ENCODE measurements at places on chromosomes 13 and 19. TPM values are rescaled to one million over a fixed set of nuclear protein-coding genes. Genes with fewer than 3 reads are reported as not detected.

The ATP1A3 gene
- 0.15 TPM for total RNA-seq

The B3GNT3 gene
- total RNA-seq = not detected

The ZNF8 gene
- 3.6 TPM for total RNA-seq

The SPTBN4 gene
- total RNA-seq = under 0.01 TPM

The SAMD1 gene
- 16.2 TPM for total RNA-seq

The DLEU7 gene
- not detected for total RNA-seq

The ELSPBP1 gene
- not detected for total RNA-seq

The KIRREL2 gene
- total RNA-seq = 0.15 TPM

The ALDH16A1 gene
- total RNA-seq = 40.3 TPM

The LYPD5 gene
- 0.32 TPM for total RNA-seq

The ASPDH gene
- total RNA-seq = not detected

The TDRD12 gene
- not detected for total RNA-seq

The TMPRSS9 gene
- not detected for total RNA-seq

The RNF113B gene
- not detected for total RNA-seq

The FXYD3 gene
- not detected for total RNA-seq

The ATP8B3 gene
- total RNA-seq = 0.76 TPM

The ZNF547 gene
- 1.6 TPM for total RNA-seq

The KIR2DL4 gene
- total RNA-seq = not detected

The IL12RB1 gene
- total RNA-seq = not detected

The MBD3L3 gene
- total RNA-seq = not detected

The VSTM1 gene
- not detected for total RNA-seq

The CLPTM1 gene
- total RNA-seq = 20.4 TPM

The LILRA1 gene
- total RNA-seq = not detected

The JSRP1 gene
- not detected for total RNA-seq

The EDNRB gene
- under 0.01 TPM for total RNA-seq

The TTC9B gene
- total RNA-seq = not detected

The PEAK3 gene
- not detected for total RNA-seq

The ZNF100 gene
- total RNA-seq = 5.9 TPM

The FLT1 gene
- total RNA-seq = 328 TPM

The TGFBR3L gene
- 2.3 TPM for total RNA-seq

The FBXO27 gene
- total RNA-seq = 1.2 TPM

The LCP1 gene
- not detected for total RNA-seq

The TSKS gene
- total RNA-seq = not detected

The ZNF737 gene
- total RNA-seq = 7.1 TPM

The DMKN gene
- total RNA-seq = not detected

The C19orf81 gene
- not detected for total RNA-seq

The IL17D gene
- total RNA-seq = 2.6 TPM

The LRRC63 gene
- total RNA-seq = not detected

The COL4A1 gene
- total RNA-seq = 1,888 TPM

The CAPN12 gene
- not detected for total RNA-seq

The GPATCH1 gene
- 5.5 TPM for total RNA-seq

The KLK4 gene
- not detected for total RNA-seq

The HSH2D gene
- total RNA-seq = 0.30 TPM

The FPR3 gene
- total RNA-seq = not detected

The DACH1 gene
- 4.5 TPM for total RNA-seq

The ZNF763 gene
- total RNA-seq = under 0.01 TPM

The ZGLP1 gene
- total RNA-seq = under 0.01 TPM

The MAG gene
- total RNA-seq = not detected

The C1QTNF9 gene
- not detected for total RNA-seq

The ARHGEF7 gene
- 108 TPM for total RNA-seq

The CYP4F11 gene
- total RNA-seq = not detected

The MEX3D gene
- total RNA-seq = 64.6 TPM

The PRX gene
- 1.1 TPM for total RNA-seq

The ZNF560 gene
- not detected for total RNA-seq

The AKT1S1 gene
- total RNA-seq = 6.2 TPM

The C13orf42 gene
- total RNA-seq = not detected

The FCHO1 gene
- 0.65 TPM for total RNA-seq

Measured in epithelial cell of umbilical artery (primary cell).